Activated CD4-positive, alpha-beta T cell treated with anti-CD3 and anti-CD28 coated beads, Interleukin-2, amount 50 U/mL, for 16 hours (primary cell): ENCODE measurements at places on chromosomes 11 and 22.

- DNase-seq, result no peak
Measured at GRCh38 chr22:19928207-19928606, 13.4 kb upstream of the COMT start.

GRCh38 chr11:4680341-4680740 is 17.3 kb downstream of the OR51E2 start:
- DNase-seq, result no peak

- peak; percentile 77 for DNase-seq
Measured at GRCh38 chr11:34235189-34235588, 122.6 kb downstream of the ABTB2 start.

- no peak for DNase-seq
Measured at GRCh38 chr22:19406281-19406811, 25.2 kb downstream of the HIRA start.

GRCh38 chr11:57663975-57664374 is 3.9 kb upstream of the ZDHHC5 start:
- no peak for DNase-seq

GRCh38 chr11:2212411-2213251 is 41.0 kb upstream of the TH start:
- DNase-seq, result no peak

DNA sequence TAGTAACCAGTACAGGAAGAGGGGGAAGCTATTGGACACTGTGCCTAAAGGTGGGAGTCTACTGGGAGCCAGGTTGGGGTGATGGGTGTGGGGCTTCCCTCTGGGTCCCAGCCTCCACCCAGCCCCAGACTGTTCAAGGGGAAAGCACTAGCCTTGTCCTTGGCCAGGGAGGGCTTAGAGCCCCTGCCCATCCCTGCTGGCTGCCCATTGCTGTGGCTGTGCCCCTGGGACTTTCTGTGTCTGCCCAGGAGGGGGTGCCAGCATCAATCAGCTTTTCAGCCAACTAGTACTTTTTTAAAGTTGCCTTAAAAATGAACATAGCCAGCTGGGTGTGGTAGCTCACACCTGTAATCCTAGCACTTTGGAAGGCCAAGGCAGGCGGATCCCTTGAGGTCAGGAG is 19.9 kb downstream of the INCENP start:
- no peak for DNase-seq

- DNase-seq, result no peak
Measured at GRCh38 chr11:23111527-23111926, 251.3 kb upstream of the CCDC179 start.

GRCh38 chr22:31341386-31342088 is 4.6 kb downstream of the PATZ1 start:
- DNase-seq, result no peak

DNA sequence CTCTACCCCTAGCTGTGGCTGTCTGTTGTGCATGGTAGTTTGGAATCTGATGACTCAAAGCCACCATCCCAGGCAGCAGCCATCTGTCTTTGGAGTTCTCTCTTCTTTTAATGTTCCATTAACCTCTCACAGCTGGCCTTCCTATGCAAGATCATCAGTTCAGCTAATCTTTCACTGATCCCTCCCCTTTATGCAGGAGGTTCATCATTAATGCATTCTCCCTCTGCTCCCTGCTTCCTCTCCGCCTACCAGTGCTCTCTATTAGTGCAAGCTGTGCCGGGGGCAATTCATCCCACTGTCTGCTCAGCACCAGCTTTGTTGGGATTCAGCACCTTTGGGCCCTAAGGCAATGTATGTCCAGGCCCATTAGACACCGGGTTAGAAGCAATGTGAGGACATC is 413.0 kb upstream of the LRRC4C start:
- DNase-seq, result no peak

- DNase-seq, result no peak
Measured at GRCh38 chr11:94400839-94401772, at the start of gene GPR83. TSS of gene GPR83 (minus strand) at chr11:94401419. CDS start at chr11:94401247, 172 bp downstream.

DNA sequence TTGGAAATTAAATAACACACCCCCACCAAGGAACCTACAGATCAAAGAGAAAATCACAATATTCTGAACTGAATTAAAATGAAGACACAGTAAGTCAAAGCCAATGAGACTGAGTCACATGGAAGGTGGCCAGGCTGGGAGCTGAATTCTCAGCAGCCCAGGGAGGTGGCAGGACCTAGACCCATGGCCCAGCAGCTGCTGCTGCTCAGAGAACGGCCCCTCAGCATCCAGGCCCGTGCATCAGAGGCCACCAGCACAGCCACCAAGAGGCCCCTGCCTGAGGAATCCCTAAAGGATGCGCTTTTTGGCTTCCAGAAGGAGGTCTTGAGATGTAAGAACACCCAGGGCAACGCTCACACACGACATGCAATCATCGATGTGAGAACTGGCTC is 35.0 kb downstream of the TBX1 start:
- no peak for DNase-seq

DNA sequence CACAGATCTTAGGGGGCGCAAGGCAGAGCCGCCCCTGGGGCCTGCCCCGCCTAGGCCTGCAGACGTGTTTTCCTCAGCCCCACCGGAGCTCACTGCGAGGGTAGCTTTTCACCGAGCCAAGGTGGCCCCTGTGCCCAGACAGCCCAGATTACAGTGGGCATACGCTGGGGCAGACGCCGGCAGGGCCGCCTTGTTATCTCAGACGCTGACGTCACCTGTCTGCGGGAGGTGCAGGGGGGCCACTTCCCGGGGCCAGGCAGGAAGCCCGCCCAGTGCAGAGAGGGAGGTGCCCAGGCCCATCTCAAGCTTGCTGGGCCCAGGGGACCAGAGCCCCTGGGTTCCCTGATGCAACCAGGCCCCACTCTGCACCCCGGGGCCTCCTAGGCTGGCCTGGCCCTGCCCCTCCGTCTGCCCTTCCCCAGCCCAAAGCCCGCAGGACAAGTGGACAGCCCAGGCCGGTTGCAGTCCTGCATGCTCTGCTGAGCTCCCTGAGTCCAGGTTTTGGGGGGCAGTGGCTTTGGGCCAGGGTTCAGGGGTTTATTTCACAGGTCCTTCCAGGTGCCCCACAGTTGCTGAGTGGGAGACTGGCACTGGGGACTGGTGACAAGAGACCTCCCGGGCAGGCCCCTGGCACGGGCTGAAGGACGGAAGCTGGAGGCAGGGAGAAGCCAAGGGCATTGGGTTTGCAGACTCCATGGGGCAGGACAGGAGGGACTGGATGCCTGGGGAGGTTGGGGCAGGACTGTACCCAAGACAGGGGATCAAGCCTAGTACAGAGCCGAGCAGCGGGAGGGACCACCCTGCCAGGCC is 38.6 kb downstream of the IGF2 start:
- no peak for DNase-seq

DNA sequence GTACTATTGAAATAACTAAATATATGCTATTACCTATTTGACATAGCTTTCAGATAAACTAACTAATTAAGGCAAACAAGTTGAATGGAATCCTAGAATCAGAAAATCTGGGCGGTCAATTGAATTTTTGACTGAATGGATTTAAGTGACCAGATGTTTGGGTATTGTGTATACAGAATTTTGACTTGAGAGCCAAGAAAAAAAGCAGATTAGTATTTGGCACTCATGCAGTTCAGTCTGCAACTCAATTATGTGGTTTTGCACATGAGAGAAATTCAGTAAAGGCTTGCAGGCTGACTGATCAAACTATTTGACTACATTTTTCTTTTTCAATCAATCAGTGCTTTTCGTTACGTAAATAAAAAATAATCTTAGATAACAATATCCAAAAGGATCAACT is 254.8 kb downstream of the GUCY1A2 start:
- no peak for DNase-seq

- no peak for DNase-seq
Measured at GRCh38 chr22:26616650-26617049, 1.2 kb downstream of the CRYBB1 start.

DNA sequence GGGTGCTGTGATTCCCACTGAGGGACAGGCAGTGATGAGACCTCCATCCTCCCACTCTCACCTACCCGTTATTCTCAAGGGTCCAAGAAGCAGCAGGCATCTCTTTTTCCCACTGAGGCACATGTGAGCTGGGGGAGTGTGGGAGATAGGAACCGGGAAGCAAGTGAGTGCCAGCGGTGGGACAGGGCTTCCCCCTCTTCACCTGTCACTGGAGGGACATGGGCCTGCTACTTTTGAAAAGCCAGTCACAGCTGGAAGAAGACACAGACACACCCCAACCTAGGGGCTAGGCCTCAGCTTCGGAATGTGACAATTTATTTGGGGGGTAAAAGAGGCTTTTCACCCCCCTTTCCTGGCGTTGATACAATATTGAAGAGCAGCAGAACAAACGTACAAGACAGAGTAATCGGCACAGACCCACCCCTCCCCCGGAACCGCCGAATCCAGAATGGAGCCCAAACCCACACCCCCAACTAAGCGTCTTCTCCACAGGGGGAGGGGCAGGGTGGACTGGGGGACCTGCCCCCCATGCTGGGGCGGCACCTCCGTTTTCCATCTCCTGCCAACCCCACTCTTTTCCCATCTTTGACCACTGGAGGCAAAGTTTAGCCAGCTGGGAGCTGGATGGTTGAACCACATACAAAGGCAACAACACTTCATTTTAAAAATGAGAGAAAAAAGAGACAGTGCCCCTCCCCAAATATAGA is 10.7 kb downstream of the CBX6 start:
- DNase-seq, result no peak

- no peak for DNase-seq
Measured at GRCh38 chr11:76654298-76654851, 16.2 kb downstream of the LRRC32 start.

- no peak for DNase-seq
Measured at GRCh38 chr11:72821221-72821919, 7.2 kb downstream of the ATG16L2 start.

- no peak for DNase-seq
Measured at GRCh38 chr11:65291613-65292012, 23.1 kb upstream of the CDC42EP2 start.

DNA sequence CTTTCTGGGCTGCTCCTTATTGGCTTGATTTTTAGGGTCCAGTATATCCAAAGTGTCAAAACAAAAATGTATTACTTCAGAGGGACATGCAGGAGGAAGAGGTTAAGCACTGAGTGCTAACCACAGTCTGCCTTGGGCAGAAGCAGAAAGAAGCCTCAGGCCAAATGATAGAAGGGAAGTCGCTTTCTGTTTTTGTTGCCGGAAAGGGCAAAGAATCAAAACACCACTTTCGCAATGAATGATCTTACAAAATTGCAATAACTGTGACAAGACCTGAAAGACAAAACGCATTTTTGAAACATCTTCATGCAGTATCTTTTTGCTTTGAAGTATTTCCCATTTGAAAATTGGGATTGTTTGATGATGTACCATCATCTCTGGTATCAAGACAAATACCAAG is 70.1 kb upstream of the PICALM start:
- DNase-seq, result peak; percentile 93

GRCh38 chr11:44199816-44200215 is 104.3 kb downstream of the EXT2 start:
- DNase-seq, result no peak

- no peak for DNase-seq
Measured at GRCh38 chr11:95762534-95762933, 27.0 kb downstream of the FAM76B start.

DNA sequence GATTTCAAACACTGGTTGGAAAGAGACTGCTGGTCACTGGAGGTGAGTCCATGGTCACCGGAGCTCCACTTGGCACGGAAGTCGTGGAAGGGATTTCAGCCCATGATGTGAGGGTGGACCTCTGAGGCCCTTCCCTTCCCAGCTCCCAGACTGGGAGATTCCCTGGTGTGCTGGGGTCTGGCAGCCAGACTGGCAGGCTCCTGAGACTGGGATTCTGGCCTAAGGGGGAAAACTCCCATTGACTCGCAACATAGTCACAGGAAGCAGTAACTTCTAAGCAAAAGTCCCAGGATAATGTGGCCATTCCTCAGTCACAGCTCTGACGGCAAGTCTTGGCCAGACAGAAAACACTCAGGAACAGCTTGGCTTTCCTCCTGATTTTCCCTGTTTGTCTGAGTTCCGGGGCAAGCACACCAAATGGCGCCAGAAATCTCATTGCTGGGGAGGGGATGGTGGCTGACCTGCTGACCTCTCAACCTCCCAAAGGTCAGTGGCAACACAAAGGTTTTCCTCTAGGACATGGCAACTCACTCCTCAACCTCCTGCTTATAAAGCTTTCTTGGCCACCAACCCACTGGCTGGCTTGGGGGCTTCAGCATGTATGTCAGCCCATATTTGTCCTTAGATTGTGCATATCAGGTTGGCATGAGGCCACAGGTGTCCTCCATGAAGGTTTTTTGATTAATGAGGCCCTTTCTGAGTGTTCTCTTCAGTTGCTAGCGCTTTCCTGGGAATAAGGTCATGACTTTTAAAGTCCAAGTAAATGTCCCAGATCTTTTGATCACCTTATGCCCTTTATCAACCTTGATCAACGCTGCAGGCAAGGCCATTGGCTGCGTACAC is 99.5 kb downstream of the CCDC81 start:
- no peak for DNase-seq

GRCh38 chr11:8209208-8209807 is 40.5 kb upstream of the RIC3 start:
- DNase-seq, result peak; percentile 17
